ENCODE measurements at places on chromosomes 12 and 14.
A peak's percentile ranks its signal among the peaks of the same experiment; 100 is the strongest.

- peak; percentile 27 for DNase-seq
Observed at GRCh38 chr12:52037248-52037861, 13.9 kb upstream of the NR4A1 start.

GRCh38 chr14:37591311-37591940 is 3.6 kb downstream of the FOXA1 start:
- DNase-seq: no peak

- DNase-seq: no peak
Observed at GRCh38 chr12:85877459-85877858, 3.4 kb downstream of the NTS start.

GRCh38 chr12:1505576-1505975 is 88.8 kb downstream of the FBXL14 start:
- no peak for DNase-seq

GRCh38 chr14:71613168-71613567 is 319.1 kb upstream of the RGS6 start:
- no peak for DNase-seq

DNA sequence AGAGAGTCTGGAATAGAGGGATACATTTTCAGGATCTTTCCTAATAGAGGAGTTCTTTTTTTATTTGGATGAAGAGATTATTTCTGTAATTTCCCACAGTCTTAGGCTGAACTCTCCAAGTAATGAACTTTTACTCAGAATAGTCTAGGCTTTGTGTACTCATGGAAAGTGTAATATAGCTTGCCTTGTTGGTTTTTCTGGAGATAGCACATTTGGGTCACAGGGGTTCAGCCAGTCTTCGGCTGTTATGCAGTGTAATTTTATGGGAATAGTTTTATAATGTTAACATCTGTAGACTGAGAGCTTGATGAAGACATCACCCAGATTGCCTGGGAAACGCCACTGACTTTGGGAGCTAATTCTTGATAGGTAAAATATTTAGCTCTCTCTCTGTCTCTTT is 450.8 kb downstream of the RAD51B start:
- no peak for DNase-seq

DNA sequence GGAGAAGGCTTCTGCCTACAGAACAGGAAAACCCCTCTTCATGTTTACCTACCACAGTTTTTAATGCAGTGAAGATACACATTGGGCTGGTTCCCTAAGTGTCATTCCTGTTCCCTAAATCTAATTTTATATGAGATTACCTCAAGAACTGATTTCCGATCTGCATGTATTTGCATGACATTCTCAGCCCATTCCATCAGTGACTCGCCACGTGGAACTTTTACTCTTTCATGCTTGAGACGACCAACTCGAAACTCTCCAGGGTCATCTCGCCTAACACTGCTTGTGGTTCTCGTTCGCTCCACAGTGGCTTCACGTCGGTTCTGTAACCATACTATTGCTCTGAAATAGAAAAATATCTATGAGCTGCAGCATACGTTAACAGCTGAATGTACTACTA is 83.1 kb upstream of the STRN3 start:
- no peak for DNase-seq

DNA sequence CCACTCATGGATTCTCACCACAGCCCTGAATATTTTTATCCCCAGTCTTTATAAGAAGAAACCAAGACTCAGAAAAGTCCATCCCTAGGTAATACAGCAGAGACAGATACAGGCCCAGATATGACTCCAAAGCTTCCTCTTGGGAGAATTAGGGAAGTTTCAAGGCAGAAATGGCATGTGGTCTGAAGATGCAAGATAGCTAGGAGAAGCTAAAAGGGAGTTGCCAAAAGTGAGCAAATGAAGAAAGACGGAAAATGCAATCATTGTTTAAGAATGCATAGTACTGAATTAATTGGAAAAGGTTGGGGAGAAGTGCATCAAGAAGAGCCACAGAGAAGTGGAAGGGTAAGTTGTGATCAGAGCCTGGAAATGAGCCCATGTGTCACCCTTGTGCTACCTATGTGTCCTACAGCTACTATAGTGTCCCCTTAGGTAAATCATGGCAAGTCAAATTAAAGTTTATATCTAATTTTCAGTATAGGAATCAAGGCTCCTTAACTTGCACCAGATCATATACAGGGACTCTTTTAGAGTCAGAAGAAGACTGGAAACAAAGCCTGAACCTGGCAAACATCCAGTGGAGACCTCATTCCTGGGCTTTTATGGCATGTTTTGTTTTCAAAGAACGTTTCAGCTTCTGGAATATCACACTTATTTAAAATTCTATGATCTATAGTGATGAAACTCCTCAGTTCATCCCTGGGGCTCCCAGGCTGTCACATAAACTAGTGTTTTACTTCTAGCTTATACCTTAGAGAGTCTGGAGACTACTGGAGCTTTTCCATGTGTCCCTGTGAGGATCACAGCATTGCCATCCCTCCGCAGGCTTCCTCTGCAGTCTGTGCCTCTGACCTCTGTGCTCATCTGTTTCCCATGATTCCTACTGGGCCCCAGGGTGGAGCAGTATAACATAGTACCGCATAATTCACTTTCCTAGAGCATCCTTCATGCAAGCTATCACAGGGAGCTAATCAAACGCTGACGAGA is 189.0 kb upstream of the CDKN3 start:
- DNase-seq: no peak

DNA sequence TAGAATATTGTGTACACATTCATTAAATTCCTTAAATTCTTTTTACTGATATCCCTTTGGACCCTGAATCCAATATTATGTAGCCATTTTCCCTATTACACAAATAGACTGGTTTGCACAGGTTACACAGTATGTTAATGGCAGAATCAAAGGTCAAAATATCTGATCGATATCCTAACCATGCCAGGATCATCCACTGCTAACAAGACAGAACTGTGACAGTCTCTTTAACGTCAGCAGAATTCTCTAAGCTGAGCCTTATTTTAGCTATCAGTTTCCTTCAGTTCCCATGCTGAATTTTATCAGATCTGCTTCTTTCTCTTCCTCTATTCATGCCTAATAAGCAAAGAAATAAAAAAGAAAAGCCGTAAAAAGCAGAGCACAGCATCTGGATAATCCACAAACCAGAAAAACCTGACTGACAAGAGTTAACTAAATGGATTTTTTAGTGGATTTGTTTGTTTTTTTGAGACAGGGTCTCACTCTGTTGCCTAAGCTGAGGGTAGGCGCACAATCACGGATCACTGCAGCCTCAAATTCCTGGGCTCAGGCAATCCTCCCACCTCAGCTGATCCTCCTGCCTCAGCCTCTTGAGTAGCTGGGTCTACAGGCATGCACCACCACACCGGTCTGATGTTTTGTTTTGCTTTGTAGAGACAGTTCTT is 130.4 kb downstream of the PAWR start:
- no peak for DNase-seq

DNA sequence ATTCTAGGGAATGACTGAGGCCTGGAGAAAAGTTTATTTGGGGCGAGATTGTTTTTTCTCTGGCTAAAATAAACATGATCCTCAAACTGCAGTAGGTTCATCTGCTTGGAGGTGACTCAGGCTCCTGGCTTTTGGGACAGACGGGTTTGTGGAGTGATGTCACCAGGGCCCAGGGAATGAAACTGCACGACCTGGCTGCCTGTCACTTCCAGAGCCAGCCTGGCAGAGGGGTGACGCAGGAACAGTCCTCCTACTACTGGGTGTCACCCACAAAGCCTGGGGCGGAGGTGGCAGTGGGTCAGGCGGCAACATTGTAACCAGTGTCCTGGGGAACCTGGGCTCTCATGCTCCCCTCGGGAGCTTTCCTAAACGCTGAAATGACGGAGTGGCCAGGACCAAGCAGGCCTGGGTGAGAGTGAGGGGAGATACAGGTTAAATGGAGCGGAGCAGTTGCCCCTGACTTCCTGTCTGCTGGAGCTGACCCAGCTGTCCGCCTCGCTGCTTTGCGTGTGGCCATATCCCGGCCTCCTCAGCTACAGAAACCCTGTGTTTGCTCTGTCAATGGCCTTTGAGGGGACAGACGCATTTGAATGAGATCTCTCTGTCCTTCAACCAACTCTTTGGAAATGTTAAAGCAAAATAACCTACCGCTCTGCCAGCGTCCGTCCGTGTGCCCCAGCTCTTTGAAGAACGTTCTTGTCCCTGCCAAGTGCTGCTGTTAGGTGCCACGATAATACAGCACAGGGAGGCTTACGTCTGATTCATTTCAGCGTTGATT is 6.5 kb downstream of the HIP1R start:
- no peak for DNase-seq

DNA sequence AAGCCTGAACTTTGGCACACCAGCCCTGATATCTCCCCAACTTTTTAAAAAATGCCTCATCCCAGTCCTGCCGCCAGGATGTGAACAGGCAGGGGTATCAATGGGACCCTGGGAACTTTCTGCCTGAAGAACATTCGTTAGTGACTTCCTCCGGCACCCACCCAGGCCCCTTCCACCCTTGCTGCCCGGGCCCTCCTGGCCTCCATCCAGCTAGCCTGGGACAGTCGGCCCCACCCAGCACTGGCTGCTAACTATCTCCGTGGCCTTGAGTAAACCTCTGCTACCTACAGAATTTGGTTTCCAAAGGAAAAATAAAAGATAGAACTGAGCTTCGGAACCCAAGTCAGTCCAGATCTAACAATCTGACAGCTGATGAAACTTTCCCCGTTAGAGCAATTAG is 14.3 kb downstream of the SCARB1 start:
- no peak for DNase-seq

- DNase-seq: no peak
Observed at GRCh38 chr14:51293149-51293911, 53.3 kb downstream of the TMX1 start.

GRCh38 chr12:117060246-117060928 is 38.8 kb downstream of the TESC start:
- peak; percentile 21 for DNase-seq

DNA sequence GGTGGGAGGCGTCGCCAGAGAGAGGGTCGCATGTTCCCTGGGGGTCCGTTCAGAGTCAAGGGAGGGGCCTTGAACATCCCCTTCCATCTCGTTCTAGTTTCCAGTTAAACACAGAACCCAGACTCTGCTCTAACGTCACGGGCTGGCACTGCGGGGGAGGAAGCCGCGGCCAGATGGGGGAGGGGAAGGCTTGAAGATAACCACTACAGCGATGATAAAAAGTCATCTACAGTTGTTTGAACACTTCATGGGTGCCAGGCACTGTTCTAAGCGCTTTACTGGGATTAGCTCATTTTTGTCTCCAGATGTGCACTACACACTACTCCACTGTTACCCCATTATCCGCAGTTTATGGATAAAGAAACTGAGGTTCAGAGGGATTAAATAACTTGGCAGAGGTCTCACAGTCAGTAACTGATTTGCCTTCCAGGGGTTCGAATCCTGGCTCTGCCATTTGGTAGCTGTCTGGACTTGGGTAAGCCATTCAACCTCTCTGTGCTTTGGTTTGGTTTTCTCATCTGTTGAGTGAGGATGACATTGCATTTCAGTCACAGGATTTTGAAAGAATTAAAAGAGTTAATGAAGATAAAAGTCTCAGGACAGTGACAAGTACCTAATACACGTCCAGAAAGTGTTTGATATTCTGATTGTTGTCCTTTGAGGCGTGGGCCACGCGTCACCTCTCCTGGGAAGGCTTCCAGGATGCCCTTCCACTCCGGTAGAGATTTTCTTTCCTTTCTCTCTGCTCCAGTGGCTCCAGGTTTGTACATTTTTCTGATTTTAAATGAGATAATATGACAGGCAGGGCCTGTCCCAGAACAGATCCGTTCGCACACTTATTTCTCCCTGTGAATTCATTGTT is 798 bp upstream of the RASAL1 start:
- peak; percentile 63 for DNase-seq

DNA sequence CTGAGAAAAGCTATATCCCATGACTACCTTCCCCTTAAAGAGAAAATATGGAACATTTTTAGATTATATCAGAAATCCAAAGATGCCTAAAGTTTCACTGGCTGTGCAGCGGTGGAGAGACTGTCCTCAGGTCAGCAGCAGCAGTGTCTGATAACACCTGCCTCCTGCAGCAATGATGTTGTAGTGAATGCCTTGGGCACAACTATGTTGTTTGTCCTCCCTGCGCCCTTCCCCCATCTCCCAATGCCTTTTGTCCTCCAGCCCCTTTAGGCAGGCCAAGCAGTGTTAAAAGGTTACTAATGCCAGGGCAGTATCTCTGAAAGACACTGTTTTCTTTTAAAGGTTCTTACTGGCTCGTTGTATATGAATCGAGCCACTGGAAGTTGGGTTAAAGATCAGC is 13.2 kb downstream of the RTRAF start:
- DNase-seq: no peak

DNA sequence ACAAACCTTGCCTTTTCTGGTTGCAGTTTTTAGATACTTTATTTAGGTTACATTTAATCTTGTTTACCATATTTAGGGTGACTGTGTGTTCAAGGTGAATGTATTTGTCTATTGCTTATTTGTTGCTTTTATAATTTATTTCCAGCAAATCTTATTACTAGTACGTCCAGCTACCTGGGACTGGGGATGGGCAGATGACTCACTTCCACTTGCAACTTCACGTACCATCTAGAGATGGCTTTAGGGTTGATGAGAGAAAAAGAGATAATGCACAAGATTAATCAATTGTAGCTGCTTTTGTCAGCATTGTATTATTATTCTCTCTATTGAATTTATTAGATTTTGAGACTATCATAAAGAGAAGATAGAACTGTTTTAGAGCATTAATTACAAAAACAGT is 5.1 kb downstream of the MIPOL1 start:
- no peak for DNase-seq

DNA sequence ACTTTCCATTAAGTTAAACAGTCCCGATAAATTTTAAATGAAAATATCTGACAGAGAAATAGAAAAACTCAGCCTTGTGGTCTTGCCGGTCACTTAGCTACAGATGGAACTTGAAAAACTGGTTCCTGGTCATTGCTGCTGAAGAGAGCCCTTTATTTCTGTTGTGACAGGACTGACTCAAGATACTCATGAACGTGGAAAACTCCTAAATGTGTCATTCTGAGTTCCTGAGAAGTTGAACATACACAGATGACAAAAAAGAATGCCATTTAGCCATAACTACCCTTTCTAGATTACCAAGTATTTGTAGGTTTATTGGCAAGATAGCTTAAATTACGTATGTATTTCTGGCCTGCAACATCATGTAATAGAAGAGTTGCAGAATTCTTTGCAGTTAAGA is 134.2 kb downstream of the HMGA2 start:
- no peak for DNase-seq

- DNase-seq: no peak
Observed at GRCh38 chr12:24230061-24230701, 280.7 kb upstream of the SOX5 start.

GRCh38 chr12:64390275-64390851 is at the start of gene C12orf56:
Gene C12orf56 (minus strand): TSS chr12:64390758. CDS start chr12:64390565, 193 bp downstream.
- peak; percentile 19 for DNase-seq
